Dorsolateral prefrontal cortex (tissue), 122 donors: ENCODE measurements at places on chromosomes 2 and 18. TPM values are rescaled to one million over a fixed set of nuclear protein-coding genes. Genes with fewer than 3 reads are reported as not detected.

DNA sequence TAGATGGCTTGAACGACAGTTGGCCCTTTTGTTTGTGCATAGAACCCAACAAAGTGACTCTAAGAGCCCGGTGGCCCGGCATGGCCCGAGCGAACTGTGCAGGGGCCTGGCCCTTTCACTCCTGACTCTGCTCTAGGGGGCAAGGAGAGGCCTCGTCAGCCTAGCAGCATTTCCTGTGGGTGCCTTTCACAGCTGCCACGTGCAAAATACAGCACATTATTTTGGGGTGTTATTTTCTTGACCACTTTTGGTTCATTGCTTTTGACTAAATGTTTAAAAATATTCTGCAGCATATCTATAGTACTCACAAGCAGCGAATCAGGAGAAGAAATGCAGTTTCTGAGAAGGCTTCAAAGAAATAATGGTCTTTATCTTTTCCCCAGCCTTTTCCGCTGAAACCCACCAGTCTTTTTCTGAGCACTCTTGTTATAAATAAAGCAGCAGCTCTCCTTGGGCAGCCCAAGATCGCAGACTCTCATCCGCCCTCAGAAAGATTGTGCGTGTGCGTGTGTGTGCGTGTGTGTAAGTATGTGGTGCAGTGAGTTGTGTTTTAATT, 31.3 kb downstream of the DGKD start:
- no peak for DNase-seq

DNA sequence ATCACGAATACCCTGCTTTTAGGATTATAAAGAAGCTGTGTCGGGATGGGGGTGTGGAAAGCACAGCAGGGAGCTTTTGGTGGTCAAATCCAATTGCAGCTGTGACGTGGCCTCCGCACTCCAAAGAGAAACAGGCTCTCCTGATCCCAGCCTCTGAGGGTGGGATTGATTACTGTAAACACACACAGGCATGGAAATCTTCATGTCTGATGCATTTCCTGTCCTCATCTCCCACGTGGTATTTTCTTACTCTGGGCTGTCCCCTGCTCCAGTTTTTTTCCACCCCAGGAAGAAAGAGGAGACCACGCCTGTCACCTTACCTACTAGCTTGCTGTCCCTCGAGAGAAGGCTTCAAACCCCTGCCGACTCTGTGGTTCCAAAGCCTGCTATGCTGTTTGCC, 22.7 kb downstream of the RNF152 start:
- no peak for DNase-seq

DNA sequence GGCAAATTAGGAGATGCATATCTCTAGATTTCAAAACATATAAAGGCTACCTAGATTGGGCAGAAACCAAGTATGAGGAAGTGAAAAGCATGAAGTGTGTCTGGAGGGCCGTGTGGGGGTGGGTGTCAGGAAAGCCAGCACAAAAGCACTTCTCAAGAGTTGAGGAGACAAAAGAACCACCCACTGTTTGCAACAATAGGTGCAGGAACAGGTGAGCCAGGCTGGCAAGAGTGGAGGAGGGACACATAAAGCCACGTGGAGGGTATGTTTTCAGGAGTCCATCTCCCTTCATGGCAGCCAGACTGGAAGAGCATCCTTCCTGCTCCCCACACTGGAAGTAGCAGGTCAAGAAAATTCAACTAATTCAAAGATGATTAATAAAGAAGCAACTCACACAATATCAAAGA, 96.4 kb downstream of the CERS6 start:
- no peak for DNase-seq

- no peak for DNase-seq
Measured at GRCh38 chr18:37414816-37415215, 150.8 kb downstream of the CELF4 start.

- DNase-seq: peak; percentile 72
Measured at GRCh38 chr2:207086136-207086535, 79.6 kb downstream of the KLF7 start.

The LMAN1 gene
- 32.5 TPM for total RNA-seq

GRCh38 chr2:127681288-127681804, 6.0 kb upstream of the LIMS2 start:
- DNase-seq: no peak

DNA sequence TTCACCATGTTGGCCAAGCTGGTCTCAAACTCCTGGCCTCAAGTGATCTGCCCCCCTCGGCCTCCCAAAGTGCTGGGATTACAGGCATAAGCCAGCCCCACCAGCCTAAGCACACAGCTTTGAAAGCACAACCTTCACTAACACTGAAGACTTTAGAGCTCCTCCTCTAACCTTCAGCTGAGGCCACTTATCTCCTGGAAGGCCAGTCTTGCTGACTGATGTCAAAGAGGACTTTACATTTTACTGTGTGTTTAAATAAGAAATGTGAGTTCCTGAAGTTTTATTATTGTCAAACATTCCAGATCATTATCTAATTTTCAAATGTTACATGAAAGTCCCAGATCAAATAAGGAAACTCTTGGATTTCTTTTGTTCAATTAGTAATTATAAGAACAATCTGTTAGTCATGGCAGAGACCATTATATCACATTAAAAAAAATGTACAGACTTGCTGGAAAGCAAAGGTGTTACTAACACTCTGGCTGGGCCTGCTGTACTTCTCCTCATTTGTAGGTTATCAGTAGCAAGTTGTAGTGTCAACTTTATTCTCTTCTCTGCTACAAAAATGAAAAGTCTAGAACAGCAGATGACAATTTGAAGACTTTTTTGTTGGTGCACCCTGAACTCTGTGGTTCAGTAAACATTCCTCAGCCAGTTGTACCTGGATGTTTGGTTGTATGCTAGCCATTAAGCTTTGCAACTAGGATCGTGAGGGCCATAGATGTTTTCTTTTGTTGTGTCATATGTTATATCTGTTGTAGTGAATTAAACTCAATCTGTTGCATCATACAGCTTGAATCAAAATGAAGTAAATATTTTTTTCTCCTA, 80.0 kb downstream of the AOX1 start:
- no peak for DNase-seq

The CYB5A gene
- 31.0 TPM for total RNA-seq

The FAM237A gene
- total RNA-seq: not detected

The FTCDNL1 gene
- 13.4 TPM for total RNA-seq

- peak; percentile 100 for DNase-seq
Measured at GRCh38 chr2:44168681-44169154, at the start of gene PPM1B. TSS of gene PPM1B (plus strand) at chr2:44168875. CDS start at chr2:44201200, 32,325 bp downstream.

DNA sequence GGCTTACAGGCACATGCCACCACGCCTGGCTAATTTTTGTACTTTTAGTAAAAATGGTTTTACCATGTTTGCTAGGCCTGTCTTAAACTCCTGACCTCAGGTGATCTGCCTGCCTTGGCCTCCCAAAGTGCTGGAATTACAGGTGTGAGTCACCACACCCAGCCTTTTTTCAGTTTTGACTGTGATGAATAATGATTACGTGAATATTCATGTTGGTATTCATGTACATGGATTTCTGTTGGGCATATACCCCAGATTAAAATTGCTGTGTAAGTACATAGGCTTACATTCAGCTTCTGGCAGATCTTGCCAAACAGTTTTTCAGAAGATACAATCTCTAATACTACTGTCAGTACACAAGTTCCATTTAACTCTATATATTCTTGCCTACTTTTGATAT, 20.9 kb downstream of the SLC39A10 start:
- DNase-seq: no peak

The ATP5MC3 gene
- total RNA-seq: 200 TPM

The ATAD2B gene
- total RNA-seq: 21.6 TPM

DNA sequence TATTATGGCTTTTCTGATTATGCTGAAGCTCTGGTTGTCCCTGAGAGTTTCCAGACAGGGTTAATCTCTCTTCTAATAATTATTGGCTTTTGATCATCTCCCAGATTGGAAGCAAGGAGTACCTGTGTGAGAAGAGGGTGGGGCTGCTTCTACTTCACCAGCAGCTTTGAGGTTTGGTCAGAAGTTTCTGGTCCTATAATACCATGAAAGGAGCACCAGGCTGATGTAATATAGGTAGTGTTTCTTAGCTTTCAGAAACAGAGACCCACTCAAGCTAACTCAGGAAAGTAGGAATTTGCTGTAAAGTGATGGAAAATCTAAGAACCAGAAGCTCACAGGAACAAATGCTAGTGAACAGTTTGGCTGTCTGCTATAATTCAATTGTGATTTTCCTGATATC, 57.6 kb downstream of the SGPP2 start:
- no peak for DNase-seq

- no peak for DNase-seq
Measured at GRCh38 chr2:99485824-99486223, 4.0 kb downstream of the REV1 start.

The MBD5 gene
- 123 TPM for total RNA-seq

DNA sequence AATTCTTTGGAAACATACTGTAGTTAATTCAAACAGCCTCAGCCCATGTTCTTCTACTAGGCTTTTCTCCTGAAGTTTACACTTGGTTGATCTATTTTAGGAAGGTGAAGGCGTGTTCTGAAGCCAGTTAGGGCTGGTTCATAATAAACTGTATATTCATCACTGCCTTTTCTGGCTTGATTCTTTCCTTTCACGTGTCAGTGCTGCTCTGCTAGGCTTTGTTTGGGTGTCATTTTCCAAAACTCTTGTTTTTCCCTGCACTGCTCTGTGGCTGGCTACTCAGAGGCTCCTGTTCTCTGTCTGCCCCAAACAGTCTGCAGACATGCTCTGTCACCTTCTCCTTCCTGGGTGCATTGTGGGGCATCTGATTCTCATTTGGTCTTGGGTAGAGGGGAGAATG, 136.1 kb downstream of the PARD3B start:
- DNase-seq: no peak

GRCh38 chr2:121519732-121520640, 10.7 kb upstream of the RNU4ATAC start:
- DNase-seq: peak; percentile 75

The ALKAL2 gene
- not detected for total RNA-seq

The GRHL1 gene
- total RNA-seq: 6.2 TPM

DNA sequence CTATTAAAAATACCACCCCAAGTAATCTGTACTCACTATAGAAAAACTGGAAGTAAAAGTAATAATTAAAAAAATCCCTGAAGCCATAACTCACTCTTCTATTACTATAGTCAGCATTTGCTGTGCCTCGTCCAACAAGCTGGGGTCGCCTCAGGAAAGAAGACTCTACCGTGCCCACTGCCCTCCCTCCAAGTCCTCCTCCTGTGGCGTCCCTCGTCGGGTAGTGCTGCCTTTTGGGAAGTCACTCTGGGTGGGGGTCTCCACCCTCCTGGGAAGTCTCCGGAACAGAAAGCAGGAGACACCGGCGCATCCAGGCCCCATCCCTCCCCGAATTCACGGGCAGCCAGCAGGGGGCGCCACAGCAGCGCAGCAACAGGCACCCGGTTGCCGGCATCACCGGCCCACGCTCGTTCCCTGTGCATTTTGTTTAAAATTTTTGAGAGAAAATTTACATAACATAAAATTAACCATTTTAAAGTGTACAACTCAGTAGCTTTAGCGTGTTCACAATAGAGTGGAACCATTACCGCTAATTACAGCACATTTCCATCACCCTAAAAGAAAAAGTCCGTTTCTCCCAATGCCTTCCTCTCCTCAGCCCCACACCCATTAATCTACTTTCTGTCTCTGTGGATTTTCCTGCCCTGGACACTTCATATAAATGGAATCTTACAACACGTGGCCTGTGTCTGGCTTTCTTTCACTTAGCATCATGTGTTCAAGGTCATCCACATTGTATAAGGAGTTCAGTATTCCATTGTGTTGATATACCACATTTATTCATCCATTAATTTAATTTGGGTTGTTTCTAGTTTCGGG, 62.2 kb downstream of the ADNP2 start:
- DNase-seq: peak; percentile 61

DNA sequence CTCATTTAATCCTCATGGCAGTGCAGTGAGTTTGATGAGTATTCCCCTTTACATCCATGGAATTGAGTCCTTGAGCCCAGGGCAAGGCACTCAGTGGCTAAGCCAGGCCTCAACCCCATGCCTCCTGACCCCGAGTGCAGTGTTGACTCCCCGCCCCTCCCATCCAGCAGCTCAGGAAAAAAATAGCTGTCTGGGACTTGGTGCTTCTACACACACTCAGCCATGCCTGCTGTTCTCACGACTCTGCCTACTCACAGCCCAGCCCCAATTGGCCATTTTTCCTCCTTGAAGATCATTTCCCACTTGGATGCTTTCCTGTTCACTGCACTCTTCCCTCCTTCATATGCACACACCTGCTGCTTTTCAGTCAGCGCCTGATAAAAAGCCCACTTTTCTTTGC, 8.8 kb downstream of the FOSL2 start:
- peak; percentile 63 for DNase-seq

- no peak for DNase-seq
Measured at GRCh38 chr2:175080479-175080878, 75.3 kb upstream of the CHN1 start.

GRCh38 chr2:198186257-198186656, 381.9 kb downstream of the PLCL1 start:
- DNase-seq: no peak

The HOXD9 gene
- total RNA-seq: not detected

GRCh38 chr2:241137276-241138190, 11.7 kb downstream of the PASK start:
- no peak for DNase-seq

- no peak for DNase-seq
Measured at GRCh38 chr18:45222180-45222579, 393.1 kb upstream of the SLC14A2 start.

- no peak for DNase-seq
Measured at GRCh38 chr2:172674034-172674967, 61.3 kb upstream of the RAPGEF4 start.
